ENCODE measurements at places on chromosomes 2 and 18. TPM values are rescaled to one million over a fixed set of nuclear protein-coding genes. Genes with fewer than 3 reads are reported as not detected.

DNA sequence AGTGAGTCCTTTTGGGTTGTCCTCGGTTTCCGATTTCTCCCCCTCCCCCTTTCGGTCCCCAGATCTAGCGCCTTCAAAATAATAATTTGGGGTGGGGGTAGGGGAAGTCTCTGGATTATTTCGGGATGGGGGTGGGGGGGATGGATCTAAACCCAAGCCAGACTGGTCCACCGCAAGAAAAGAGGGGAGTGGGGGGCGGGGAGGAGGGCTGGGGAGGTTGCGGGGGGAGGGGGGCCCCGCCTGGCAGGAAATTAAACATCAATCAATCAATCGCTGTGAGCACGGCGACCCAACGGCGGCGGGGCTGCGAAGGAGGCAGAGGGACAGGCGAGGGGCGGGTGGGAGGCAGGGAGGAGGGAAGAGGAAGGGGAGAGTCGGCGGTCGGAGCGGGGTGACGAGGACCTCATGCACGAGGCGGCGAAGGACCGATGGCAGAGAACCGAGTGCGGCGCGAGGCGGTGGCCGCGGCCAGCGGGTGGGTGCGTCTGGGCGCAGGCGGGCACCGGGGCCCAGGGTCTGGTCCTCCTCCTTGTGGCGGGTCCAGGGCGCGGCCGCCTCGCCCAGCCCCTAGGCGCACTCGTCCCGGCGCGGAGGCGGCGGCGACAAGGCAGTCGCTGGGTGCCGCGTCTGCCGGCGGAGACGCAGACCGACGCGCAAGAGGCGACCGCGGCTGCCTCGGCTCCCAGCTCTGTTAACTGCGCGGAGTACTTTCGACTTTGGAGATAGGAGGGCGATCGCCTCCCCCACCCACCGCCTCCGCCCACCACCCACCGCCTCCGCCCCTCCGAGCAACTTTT lies 468 bp upstream of the SATB2 start:
- no peak for DNase-seq

GRCh38 chr2:1967242-1968208 lies 223.2 kb upstream of the PXDN start:
- peak; percentile 42 for DNase-seq

- no peak for DNase-seq
These were observed 84.0 kb downstream of the KLHL14 start for GRCh38 chr18:32688821-32689220.

DNA sequence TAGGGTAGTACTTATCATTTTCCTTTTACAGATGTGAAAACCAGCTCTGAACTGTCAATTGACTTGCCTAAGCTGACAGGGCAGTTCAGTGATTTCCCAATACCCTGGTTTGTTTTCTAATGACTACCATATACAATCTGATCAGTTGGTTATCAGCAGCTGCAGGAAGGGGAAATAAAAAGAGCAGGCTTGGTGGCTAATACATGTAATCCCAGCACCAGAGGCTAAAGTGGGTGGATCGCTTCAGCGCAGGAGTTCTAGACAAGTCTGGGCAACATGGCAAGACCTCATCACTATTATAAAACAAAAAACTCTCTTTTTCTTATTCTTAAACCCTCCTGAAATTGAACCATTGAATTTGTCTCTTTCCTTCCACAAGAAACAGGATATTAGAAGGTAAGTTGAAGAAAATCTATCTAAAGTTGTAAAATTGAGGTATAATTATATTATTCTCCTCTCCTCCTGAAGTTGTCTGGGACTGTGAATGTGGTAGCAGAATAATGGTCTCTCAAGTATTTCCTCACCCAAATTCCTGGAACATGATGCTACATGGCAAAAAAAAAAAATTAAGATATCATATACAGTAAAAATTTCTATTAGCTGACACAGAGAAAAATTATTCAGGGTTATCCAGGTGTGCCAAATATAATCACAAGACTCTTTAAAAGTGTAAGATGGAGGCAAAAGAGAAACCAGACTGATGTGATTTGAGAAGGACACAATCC lies 1441.6 kb downstream of the SUCLG1 start:
- DNase-seq = no peak

GRCh38 chr2:45637440-45637839 lies 14.0 kb upstream of the PRKCE start:
- DNase-seq = no peak

DNA sequence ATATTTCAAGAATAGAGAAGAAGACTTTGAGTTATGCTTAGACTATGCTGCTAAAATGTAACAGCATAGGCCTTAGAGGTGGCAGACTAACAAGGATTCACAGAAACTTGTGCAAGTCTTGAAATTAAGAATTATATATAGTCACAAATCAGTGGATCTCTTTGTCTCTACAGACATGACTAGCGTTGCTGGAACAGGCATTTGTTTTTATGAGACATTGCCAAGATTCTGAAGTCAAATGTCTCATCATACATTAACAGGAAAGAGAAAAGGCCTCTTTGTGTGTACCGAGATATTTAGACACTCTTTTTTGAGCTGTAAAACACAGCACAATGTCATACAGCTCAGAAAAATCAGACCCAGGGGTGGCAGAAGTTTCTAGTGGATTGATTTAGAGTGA lies 207.1 kb downstream of the TMX3 start:
- no peak for DNase-seq

GRCh38 chr2:192775459-192776262 lies 580.9 kb upstream of the TMEFF2 start:
- no peak for DNase-seq

DNA sequence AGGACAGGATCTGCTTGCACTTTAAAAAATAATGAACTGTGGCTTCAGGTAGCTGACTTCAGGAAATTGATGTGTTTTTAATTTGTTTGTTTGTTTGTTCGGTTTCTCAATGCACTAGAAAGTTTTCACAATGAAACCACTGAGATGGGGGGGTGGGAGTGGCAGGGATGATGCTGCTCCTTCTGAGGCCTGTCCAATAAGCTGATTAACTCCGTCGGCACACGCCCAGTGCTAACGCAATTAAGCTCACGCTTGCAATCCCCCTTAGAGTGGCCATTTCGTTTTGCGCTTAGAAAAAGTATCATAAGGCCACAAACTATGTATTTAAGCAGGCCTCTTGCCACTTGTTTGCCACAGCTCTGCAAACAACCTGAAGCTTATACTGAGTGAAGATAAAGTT lies 12.5 kb upstream of the GPR39 start:
- DNase-seq = no peak

DNA sequence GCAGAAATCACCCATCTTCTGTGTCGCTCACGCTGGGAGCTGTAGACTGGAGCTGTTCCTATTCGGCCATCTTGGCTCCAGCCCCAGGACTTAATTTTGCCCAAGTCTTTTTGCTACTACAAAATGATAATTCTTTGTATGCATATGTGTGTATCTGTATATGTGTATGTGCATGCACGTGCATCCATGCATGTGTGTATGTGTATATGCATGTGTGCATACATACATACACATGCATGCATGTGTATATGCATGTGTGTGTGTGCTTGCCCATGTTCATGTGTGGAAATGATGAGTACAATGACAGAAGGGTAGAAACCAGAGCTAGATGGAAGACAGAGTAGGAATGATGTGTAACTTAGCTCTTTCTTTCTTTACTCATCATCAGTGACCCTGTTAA lies 497.9 kb upstream of the SPRED2 start:
- no peak for DNase-seq

Gene SEC11C
- 74.6 TPM for polyA plus RNA-seq

Gene PPP4R3B
- 82.9 TPM for polyA plus RNA-seq

Gene VWA3B
- 1.1 TPM for polyA plus RNA-seq

Gene WNT10A
- polyA plus RNA-seq = 1.8 TPM

Gene HMSD
- 0.52 TPM for polyA plus RNA-seq

Measured in renal cortex interstitium (tissue), 15 donors.